Naive thymus-derived CD8-positive, alpha-beta T cell (primary cell): ENCODE measurements at places on chromosomes 4 and X. TPM values are rescaled to one million over a fixed set of nuclear protein-coding genes. Genes with fewer than 3 reads are reported as not detected.

DNA sequence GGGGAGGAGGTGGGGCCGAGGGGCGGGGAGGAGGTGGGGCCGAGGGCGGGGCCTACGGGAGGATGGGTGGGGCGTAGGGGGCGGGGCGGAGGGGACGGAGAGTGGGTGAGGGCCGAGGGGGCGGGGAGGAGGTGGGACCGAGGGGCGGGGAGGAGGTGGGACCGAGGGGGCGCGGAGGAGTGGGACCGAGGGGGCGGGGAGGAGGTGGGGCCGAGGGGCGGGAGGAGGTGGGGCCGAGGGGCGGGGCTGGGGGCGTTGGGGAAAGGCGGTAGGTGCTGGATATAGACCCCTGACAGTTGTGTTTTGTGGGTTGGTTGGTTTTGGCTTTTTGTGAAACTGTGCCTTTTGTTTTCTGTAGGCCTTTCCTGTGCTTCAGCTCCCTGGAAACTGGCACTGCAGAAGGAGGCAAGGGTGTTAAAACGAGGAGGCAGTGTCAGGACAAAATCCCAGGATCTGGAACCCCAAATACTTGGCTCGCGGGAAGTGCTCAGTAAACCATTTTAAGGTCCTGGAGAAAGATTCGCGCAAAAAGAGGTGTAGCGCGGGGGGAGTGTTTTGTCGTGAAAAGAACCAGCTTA is 580 bp upstream of the MMGT1 start:
- no peaks in the 10 kb centered on the region for H3K27me3 ChIP-seq
- DNase-seq, result peak; percentile 41
- peaks cover 24% of the 10 kb centered on the region for H3K4me1 ChIP-seq
- peak overlapping the region; percentile 94 for H3K27ac ChIP-seq

- no peaks in the 10 kb centered on the region for H3K27me3 ChIP-seq
- H3K27ac ChIP-seq, result no peak overlapping the region
- H3K36me3 ChIP-seq, result no peaks in the 10 kb centered on the region
- H3K4me3 ChIP-seq, result no peak overlapping the region
- DNase-seq, result no peak
These were observed 66.3 kb downstream of the PPP3CA start for GRCh38 chr4:101280866-101281600.

- no peak overlapping the region for H3K4me3 ChIP-seq
- H3K36me3 ChIP-seq, result no peaks in the 10 kb centered on the region
- peaks cover 14% of the 10 kb centered on the region for H3K27me3 ChIP-seq
- no peaks in the 10 kb centered on the region for H3K4me1 ChIP-seq
- H3K27ac ChIP-seq, result no peak overlapping the region
These were observed 17.4 kb downstream of the C4orf51 start for GRCh38 chr4:145697332-145697731.

The F9 gene
- not detected for total RNA-seq

- H3K36me3 ChIP-seq, result no peaks in the 10 kb centered on the region
- peaks cover 20% of the 10 kb centered on the region for H3K4me1 ChIP-seq
- no peak for DNase-seq
- peaks cover 45% of the 10 kb centered on the region for H3K27me3 ChIP-seq
- no peak overlapping the region for H3K27ac ChIP-seq
- H3K4me3 ChIP-seq, result no peak overlapping the region
These were observed 822 bp upstream of the SGMS2 start for GRCh38 chr4:107823870-107824349.

DNA sequence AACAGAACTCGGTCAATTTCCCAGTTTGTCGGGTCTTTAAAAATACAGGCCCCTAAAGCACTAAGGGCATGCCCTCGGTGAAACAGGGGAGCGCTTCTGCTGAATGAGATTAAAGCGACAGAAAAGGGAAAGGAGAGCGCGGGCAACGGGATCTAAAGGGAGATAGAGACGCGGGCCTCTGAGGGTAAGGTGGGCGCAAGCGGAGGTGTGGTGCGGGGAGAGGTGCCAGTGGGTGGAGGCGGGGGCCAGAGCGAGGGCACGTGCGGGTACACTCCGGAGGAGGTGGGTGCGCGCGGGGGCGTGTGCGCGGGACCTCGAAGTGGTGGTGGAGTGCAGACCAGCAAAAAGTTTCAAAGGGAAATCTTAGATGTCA is 787 bp upstream of the TET2 start:
- H3K27me3 ChIP-seq, result no peaks in the 10 kb centered on the region
- H3K4me3 ChIP-seq, result peak overlapping the region; percentile 95
- H3K27ac ChIP-seq, result peak overlapping the region; percentile 99
- no peaks in the 10 kb centered on the region for H3K36me3 ChIP-seq
- no peak for DNase-seq
- peaks cover 44% of the 10 kb centered on the region for H3K4me1 ChIP-seq

The TLR2 gene
- total RNA-seq, result 2.0 TPM

DNA sequence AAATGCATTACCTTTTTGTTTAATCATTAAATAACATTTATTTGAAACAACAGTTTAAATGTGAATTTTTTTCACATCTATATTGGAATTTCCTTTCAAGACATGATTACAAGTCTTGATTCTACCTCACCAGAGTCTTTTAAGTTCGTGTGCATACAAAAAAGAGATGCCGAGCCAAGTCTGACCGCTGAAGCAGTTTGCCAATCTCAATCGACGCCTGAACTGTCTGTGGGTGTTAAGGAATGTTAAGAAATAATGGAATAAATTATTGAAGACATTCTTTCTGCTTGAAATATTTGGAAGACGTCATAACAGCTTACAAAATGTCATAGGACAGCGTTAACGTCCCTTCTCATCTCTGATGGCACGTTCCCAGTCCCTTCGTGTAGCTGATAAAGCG is 27.9 kb upstream of the TNIP3 start:
- no peaks in the 10 kb centered on the region for H3K36me3 ChIP-seq
- peak overlapping the region; percentile 70 for H3K4me3 ChIP-seq
- H3K27me3 ChIP-seq, result no peaks in the 10 kb centered on the region
- peak overlapping the region; percentile 24 for H3K27ac ChIP-seq
- DNase-seq, result no peak
